ENCODE measurements at places on chromosomes 3 and 15.
A peak's percentile ranks its signal among the peaks of the same experiment; 100 is the strongest.

GRCh38 chr15:42218953-42219592, 11.0 kb upstream of the VPS39 start:
- DNase-seq: no peak

GRCh38 chr3:58191361-58191991, 19.3 kb downstream of the DNASE1L3 start:
- DNase-seq: no peak

DNA sequence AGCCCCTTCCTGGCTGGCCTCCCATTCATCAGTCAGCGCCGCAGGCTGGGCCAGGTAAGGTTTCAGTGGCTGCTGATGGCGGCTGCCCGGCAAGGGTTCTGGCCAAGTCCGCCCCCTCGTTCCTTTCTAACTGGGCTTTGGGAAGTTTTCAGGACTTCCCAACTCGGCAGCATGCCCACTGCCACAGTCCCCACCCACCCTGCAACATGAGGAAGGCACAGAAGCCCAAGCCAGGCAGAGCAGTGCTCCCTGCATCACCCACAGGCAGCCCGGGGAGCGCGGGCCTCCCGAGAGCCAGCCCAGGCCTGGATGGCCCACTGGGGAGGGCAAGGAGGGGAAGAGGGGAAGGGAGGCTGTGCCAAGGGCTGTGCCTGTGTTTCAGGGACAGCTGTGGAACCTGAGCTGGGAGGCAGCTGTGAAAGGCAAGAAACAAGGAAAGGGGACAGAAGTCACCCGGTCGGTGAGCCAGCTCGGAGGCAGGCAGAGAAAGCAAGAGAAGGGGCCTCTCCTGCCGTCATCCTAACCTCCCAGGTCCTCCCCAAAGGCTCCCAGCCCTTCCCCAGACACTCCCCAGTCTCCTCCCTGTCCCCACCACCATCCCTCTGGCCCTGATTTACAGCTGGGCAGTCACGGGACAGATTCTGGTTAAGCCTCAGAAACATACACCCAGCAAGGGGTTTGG, 73.9 kb downstream of the CPN2 start:
- peak; percentile 72 for DNase-seq

DNA sequence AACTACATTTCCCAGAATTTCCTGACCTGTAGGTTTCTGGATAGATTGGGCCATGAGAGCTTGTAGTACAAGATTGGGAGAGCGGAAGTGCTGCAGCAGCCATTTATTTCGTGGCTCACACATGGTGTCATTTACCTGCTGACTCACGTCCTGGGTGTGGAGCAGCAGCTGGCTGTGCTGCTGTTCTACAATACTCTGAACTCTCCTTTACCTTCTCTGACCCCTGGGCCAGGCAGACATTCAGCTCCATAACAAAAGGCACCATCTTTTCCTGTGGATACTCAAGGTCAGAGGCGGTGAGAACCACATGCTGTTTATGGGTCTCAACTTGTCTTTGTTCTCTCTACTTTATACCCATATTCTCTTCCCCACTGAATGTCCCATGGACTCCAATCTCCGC, 490.2 kb downstream of the IGSF11 start:
- DNase-seq: no peak

- no peak for DNase-seq
Measured at GRCh38 chr3:4600493-4600892, 107.3 kb downstream of the ITPR1 start.

GRCh38 chr15:64225804-64226203, 63.0 kb upstream of the PPIB start:
- DNase-seq: no peak

DNA sequence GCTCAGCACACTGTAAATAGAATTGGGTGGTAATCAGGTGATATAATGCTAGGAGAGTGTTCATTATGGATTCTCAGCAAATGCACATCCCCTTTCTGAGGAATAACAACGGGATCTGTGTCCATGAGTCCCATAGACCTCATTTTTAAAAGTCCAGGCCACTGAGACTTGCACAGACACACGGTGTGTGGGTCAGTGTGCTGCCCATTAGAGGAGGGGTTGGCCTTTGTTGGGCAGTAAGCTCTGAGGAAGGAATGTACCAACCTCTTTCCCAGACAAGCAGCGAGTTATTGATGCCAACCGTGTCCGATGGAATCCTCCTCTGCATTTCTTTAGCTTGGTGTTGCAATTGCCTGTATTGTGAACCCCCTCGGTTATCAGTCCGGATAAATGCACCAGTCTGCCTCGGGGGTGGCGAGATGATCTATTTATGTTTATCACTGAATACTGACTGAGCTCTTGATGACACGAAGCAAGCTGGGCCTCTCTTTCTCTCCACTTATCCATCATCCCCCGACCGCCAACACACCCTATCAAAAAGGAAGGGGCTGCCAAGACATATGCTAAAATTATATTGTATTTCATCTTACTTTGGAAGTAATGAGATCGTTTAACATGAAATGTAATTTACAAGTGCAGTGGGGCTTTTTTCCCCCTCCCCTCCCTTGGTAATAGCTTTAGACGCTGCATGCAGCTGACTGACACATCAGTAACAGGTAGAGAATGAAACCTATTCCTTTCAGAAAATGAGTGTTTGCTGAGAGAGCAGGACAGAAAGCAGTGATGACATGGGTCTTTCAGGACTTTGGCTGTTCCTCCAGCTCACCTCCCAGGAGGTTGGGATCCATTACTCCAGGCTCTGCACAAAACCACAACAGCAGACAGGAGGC, 126.6 kb upstream of the ST8SIA2 start:
- no peak for DNase-seq

- no peak for DNase-seq
Measured at GRCh38 chr3:138620431-138620830, 11.9 kb downstream of the FAIM start.

DNA sequence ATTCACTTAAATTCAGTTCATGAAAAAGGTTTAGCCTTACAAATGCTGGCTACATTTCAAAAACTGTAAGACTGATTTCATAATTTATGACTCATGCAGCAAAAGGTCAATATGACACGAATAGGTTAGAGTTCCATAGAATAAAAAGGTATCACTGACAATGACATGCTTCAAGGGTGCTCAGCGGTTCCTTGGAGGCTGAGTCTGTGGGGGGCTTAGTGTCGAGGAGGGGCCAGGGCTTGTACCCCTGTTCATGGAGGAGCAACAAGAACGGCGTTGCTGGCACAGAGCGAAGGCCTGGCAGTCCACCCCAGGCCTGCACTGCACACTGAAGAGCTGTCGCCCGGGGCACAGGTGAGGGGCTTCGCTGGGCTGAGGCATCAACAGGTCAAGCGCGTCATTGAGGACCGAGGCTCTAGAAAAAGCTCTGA, 174.2 kb downstream of the NR1D2 start:
- peak; percentile 27 for DNase-seq

DNA sequence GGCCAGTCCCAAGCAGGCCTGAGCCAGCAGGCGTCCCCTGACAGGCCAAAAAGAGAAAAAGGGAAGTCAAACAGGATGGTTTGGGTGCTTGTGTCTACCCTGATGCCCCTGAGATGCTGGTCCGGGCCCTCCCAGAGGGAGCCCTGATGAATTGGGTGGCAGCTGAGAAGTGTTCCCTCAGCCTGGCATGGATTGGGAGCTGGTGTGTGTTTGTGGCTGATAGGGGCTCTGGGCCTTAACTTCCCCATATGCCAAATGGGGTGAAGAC, 1.4 kb downstream of the FBLN2 start:
- DNase-seq: no peak

DNA sequence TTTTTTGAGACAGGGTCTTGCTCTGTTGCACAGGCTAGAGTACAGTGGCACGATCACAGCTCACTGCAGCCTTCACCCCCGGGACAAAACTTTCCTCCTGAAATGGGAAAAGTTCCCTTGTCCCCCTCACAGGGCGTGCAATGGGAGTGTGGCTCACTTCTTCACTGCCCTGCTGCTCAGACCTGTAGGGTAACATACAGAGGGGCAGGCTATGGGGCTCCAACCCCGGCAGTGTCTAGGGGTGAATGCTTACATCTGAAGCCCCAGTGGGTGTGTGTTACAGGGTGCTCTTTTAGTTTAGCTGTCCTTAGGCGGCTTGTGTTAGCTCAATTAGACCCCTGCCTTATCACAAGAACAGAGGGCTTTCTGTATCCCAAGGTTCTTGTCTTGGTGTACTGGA, 157.3 kb downstream of the RBPMS2 start:
- no peak for DNase-seq

- DNase-seq: peak; percentile 10
Measured at GRCh38 chr3:29072611-29073010, 208.3 kb upstream of the RBMS3 start.

- no peak for DNase-seq
Measured at GRCh38 chr3:43484926-43485488, 136.8 kb downstream of the ANO10 start.

DNA sequence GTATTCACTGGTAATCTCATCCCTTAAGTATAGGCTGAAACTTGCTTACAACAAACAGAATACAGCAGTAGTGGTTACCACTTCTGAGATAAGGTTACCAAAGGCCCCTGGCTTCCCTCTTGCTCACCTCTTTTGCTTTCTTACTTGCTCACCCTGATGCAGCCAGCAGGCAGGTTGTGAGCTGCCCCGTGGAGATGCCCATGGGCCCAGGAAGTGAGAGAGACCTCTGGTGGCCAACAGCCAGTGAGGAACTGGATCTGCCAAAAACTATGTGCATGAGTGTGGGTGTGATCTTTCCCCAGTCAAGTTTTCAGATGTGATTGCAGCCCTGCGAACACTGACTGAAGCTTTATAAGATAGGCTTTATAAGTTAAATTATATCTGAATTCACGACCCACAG, 48.7 kb downstream of the NMNAT3 start:
- no peak for DNase-seq

- no peak for DNase-seq
Measured at GRCh38 chr3:183818706-183819624, 6.4 kb downstream of the MAP6D1 start.

DNA sequence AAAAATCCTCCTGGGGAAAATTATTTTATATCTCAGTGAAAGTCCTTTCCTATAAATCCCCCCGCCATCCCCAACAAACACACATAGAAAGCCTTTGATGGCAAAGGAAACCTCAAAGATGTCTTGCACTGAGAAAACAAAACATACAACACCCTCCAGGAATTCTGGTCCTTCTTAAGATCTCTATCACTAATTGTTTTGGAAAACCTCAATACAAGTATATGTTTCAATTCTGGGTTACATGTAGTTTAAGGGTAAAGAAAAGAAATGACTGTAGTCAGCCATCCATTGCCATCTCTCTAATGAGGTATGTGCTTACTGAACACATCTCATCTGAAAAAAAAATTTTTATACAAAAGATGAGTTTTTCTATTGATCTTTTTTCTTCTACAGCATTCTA, 97.3 kb downstream of the FSIP1 start:
- DNase-seq: no peak

GRCh38 chr3:106140431-106140830, 271.6 kb upstream of the CBLB start:
- DNase-seq: no peak

GRCh38 chr3:13624671-13625125, 75.8 kb downstream of the FBLN2 start:
- no peak for DNase-seq

- peak; percentile 30 for DNase-seq
Measured at GRCh38 chr3:115885621-115886020, 262.3 kb downstream of the GAP43 start.

GRCh38 chr3:82293867-82294266, 532.4 kb upstream of the GBE1 start:
- DNase-seq: no peak

DNA sequence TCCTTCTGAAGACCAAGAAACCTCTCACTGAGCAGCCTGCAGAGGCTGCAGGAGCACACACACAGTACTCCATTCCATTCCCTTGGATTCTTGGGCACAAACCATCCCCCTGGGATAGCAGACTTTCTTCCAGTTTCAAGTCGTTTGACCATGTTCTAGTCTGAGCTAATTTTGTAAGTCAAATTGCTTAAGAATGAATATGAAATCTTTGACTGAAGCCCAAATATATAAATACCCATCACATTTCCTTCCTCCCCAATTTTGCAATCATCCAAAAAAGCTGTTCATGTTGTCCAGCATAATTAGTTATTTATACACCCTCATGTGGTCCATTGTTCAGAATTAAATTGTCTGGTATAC, 231.2 kb upstream of the TPRG1 start:
- peak; percentile 34 for DNase-seq

GRCh38 chr3:52025453-52025852, 29.8 kb upstream of the RPL29 start:
- no peak for DNase-seq

GRCh38 chr3:75136100-75136897, 521.8 kb upstream of the CNTN3 start:
- DNase-seq: no peak

DNA sequence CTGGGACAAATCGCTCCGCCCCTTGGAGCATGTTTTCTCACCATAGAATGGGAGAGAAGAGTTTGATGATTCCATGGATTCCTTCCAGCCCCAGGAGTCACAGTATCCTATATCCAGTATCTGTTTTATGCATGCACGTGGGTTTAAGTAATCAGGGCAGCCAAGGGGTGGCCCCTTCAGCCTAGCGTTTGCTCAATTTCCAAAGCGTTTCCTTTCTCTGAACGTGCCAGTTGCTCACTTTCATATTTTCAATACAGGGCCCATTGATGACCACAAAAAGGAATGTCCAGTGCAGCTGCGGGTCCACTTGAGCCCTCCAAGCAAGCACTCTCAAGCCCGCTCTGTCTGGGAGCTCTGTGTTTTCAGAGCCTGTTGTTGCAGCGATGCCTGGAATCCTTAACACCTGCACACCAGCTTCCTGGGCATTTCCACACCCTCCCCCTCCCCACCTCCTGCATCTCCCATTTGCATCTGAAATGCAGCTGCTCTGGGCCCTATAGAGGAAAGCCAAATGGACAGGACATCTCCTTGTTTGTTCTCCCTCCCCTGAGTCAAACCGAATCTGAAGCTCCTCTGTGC, 164.3 kb upstream of the LPP start:
- no peak for DNase-seq

GRCh38 chr15:63238796-63239195, 38.6 kb upstream of the APH1B start:
- no peak for DNase-seq

GRCh38 chr3:158842976-158843375, 41.1 kb downstream of the MFSD1 start:
- DNase-seq: no peak
